CD4-positive, alpha-beta T cell treated with Interleukin-6 for 4 hours (primary cell): ENCODE measurements at places on chromosomes 2 and 18.

DNA sequence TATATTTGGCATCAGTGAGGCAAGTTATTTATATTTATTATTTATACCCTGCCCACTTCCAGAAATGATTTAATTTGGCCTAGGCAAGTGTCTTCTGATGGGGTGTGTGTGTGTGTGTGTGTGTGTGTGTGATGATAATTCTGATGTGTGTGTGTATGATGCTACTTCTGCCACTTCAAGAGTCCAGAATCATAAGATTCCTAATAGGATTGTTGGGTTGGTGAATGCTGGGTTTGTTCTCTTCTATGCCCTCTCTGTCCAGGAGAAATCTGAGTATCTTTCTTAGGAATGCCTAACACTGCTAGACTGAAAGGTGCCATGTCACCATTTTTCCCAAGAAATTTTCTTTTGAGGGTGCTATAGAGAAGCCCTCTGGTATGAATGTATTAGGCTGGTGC lies 122.5 kb downstream of the SPTBN1 start:
- DNase-seq, result no peak

DNA sequence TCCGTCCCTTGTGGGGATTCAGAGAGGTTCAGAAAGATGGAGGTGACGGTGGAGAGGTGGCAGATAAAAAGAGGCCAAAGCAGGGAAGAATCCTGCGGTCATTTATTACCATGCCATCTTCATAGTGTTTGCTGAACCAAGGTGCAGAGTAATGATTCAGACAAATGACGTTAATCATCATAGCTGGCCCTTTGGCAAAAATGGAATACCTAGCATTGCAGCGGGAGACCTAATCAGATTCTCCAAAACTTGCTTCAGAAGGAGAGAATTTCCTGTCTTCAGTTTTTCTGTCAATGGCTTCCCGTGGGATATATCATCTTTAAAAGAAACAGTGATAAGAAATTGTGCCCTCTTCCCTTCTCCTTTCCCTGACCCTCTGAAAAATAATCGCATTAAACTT lies 175.4 kb downstream of the PTGR3 start:
- no peak for DNase-seq

GRCh38 chr2:196233805-196234475 lies 62.6 kb upstream of the STK17B start:
- DNase-seq, result peak; percentile 45

GRCh38 chr2:128275498-128276045 lies 43.1 kb downstream of the HS6ST1 start:
- DNase-seq, result no peak

GRCh38 chr18:46668694-46669093 lies 11.7 kb upstream of the LOXHD1 start:
- DNase-seq, result no peak

- peak; percentile 4 for DNase-seq
Measured at GRCh38 chr2:152200565-152201465, 25.3 kb upstream of the STAM2 start.

DNA sequence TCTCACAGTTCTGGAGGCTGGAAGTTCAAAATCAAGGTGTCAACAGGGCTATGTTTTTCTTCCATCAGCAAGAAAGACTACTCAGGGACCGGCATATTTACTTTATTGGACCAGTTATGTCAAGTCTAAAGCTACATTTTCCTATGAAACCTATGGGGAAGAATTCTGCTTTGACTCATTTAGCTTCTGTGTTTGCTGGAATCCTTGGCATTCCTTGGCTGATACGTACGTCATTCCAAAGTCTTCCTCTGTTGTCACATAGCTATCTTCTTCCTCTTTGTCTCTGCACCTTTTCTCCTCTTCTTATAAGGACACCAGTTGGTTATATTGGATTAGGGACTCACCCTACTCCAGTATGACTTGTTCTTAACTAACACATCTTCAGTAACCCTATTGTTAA lies 137.4 kb upstream of the FBXO11 start:
- DNase-seq, result no peak

DNA sequence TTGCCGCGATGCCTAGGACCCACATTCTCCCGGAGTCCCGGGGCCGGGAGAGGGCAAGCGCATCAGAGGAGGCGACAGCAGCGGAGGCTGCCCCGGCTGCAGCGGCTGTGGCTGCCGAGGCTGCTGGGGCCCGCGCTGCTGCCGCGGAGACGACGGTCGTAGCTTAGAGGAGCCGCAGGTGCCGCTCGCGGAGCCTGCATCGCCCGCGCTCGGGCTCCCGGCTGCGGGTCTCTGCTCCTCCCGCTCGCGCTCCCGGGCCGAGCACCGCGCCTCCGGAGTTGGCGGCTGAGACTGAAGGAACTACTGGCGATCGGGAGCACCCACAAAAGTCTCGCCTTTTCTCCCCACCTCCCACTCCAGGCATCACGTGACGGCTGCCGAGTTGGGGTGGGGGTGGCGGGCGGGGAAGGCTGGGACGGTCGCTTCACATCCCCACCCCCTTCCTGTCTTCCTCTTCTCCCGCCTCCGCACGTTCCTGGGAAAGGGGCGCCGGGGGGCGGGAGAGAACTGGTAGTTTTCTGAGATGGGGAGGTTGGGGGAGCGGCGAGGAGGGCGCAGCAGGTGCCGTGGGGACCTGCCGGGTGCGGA lies at the start of gene LYPD1:
Gene LYPD1 (minus strand): TSS at position 298 of the 588 bp plus-strand sequence. CDS start 273 bp downstream, at position 25.
- DNase-seq, result no peak

GRCh38 chr18:36737316-36737715 lies 91.5 kb downstream of the TPGS2 start:
- no peak for DNase-seq

DNA sequence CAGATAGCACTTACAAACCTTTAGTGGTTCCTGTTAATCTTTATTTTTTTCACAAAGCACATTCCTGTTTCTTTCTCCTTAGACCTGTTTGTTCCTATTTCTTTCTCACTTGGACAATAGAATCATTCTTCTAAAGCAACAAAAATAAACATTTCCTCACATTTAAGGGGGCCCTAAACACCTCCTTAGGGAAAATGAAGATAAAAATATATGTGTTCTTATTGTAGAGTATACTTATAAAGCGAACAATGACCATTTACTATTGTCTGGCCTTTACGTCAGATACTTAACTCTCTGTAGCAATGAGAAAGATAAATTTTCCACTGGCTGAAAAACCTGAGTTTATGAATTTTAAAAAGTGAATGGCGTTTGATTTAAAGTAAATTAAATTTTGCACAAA lies 234.6 kb downstream of the TCF4 start:
- DNase-seq, result no peak

GRCh38 chr2:197024206-197024605 lies 97.7 kb upstream of the PGAP1 start:
- DNase-seq, result no peak

- no peak for DNase-seq
Measured at GRCh38 chr2:59150217-59150849, 909.2 kb upstream of the FANCL start.

- no peak for DNase-seq
Measured at GRCh38 chr2:95289253-95289652, 7.9 kb upstream of the KCNIP3 start.

DNA sequence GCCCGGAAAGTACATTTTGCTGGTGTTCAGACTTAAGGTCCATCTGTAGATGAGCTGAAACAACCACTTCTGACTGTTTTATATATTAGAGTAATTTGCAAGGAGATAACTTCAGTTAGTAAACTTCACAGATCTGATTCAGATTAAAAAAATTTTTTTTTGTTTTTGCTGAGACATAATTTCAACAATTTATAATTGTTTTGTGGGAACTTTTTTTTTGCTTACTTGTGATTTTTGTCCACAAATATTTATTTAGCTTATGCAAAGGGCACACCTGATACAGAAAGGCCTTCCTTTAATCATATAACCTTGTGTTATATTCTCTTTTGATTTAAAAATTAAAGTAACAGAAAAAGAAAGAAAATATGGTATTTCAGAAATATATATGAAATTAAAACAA lies 9.6 kb upstream of the SCN9A start:
- no peak for DNase-seq

DNA sequence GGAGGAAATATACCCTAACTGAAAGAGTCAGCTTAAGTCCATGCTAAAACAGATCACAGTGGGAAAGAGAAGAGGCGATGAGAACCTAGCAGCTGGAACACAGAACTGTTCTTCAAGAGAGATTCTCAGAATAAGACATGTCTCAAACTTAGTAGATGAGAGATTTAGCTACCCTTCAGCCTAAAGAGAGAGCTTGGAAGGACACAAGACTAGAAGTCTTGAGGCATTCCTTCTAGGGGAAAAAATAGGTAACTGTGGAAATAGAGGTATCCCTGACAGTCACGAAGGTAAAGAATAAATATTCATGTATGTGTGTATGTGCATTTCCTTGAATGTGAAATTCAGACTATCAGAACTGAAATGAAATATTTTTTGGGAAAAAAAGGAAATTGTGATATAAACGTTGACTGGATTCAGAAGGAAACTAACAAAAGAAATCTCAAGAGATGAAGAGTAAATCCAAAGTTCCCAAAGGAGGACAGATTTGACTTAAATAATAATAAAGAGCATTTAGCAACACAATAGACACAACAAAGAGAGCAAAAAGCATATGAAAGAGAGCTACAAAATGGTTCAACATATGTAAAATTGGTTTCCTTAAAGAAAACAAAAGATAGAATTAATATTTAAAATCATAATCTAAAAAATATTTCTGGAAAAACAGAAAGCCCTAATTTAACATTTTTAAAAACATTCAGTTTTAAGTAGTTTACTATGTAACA lies 258.7 kb downstream of the LRP1B start:
- no peak for DNase-seq

GRCh38 chr2:236972491-236973342 lies 113.0 kb upstream of the COPS8 start:
- DNase-seq, result no peak

GRCh38 chr2:100283724-100284501 lies 38.4 kb downstream of the LONRF2 start:
- no peak for DNase-seq

- DNase-seq, result no peak
Measured at GRCh38 chr2:62099523-62100175, 96.3 kb upstream of the B3GNT2 start.

GRCh38 chr2:26487192-26487591 lies 9.3 kb upstream of the OTOF start:
- no peak for DNase-seq

DNA sequence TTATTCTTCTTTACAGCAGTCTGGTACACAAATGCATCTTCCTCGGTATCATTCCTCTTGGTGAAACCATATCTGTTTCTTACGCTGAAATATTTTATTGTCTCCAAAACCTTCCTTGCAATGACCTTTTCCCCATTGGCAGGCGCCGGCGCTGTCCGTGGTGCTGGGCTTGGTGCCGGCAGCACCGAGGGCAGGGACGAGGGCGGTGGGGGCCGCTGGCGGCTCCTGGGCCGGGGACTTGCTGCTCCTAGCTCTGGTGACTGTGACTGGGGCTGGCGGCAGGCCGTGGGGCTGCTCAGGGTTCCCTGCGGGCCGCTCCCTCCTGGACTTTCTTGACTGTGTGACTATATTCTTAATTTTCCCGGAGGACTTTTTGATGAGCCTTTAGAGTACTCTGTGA lies 72.5 kb downstream of the GPR39 start:
- DNase-seq, result no peak

DNA sequence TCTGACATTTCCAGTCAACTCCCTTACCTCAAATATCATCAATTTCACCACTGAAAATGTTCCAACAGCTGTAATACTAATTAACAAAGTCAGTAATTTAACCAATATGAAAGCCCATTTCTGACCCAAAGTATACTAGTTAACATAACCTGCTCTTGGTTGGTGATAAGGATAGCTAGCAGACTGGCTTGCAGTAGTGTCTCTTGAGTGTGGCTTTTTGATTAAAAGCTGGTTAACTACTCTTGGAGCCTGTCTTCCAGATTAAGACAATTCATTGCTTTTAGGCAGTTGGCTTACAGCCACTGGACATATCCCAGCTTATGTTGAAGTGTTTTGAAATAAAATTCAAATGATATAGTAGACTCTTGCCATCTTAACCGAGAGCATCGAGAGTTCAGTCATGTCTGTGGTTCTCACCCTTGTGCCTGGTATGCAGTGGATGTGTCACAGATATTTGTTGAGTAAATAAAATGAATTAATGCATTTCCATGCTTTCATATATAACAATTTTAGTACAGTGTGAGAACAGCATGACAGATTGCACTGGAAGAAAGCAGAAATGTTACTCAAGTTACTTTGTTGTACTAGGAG lies 158.1 kb downstream of the TANC1 start:
- DNase-seq, result no peak

DNA sequence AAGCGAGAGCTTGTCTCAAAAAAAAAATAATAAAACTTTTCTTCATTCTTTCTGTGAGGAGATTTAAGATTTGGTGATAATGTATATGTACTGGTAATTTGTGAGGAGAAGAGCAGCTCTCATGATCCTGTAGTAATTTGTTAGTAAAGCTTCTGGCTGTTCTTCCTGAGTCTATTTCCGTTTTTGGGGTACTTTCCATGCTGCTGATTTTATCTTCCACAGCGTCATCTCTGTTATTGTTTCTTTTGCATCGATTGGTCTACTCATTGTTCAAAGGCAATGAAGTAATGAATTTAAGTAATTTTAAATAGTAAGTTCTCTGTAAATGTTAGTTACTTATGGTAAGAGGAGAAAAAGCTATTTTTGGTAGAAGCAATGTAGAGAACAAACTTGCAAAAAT lies 12.0 kb downstream of the NDUFAF7 start:
- DNase-seq, result no peak

DNA sequence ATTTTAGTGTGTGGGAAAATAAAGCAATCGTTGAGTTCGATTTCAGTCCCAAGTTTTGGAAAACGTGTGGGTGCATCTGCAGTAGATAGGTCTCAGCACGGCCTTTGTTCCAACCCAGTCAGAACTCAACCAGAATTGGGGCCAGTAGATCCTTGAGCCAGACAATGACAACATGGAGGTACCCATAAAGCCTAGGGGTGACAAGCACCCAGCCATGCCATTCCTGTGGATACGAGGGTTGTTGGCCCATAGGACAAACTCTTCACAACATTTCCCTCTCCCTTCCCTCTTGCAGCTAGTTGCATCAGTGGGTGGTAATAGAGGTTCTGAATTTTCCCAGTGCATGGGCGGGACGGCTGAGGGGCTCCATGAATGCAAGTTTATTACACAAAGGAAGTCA lies 60.1 kb downstream of the ST3GAL5 start:
- no peak for DNase-seq

DNA sequence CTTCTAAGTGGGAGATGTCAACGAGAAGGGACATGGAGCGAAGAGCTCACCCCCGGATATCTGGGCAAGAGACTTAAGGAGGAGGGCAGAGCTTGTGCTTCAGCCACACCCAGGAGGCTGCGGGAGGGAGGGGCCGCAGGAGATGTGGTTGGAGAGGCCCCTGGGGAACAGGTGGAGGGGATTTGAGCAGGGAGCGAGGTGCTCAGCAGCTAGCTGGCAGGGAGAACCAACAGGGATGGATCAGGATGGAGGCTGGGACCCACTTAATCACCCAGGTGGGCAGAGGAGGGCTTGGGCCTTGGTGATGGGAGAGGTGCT lies 78.3 kb downstream of the MBP start:
- DNase-seq, result peak; percentile 59

DNA sequence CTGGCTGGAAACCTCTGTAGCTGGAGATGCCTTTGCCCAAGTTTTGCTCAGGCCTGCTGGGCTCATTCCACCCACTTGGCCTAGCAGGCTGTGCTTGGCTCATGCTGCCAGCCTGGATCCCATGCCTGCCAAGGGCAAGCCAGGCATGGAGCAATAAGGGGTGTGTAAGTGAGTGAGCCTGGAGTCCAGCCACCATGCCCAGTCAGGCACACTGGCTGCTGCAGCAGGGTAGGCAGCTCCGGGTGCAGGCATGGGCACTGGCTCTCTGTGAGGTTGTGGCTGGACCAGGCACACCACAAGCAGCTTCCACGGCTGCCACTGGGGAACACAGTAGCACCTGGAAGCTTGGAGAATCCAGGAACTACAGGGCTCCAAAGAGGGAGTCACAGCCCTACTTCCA lies 147.7 kb upstream of the HS6ST1 start:
- no peak for DNase-seq
